ENCODE measurements at places on chromosomes 11 and 22.
A peak's percentile ranks its signal among the peaks of the same experiment; 100 is the strongest.

- no peak for DNase-seq
Measured at GRCh38 chr11:121039971-121040613, 16.2 kb downstream of the TBCEL start.

DNA sequence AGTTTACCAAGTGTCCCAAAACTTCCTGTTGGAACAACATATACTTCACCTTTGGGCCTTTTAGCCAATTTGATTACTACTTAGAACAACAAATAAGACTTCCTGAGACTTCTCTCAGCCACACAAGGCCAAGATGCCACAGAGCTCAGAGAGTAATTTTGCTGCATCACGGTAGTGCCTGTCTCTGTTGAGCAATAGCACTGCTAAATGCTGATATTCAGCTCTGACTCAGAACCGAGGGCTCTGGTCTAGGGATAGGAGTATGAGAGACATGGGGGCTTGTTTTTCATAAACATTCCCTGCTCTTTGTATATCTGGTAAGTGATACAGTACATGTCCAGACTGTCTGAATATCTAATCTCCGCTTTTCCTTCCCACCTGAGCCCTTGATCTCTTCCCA, 260.4 kb upstream of the ARHGAP20 start:
- DNase-seq: peak; percentile 79

GRCh38 chr11:119673759-119674336, 55.2 kb downstream of the NECTIN1 start:
- no peak for DNase-seq

- peak; percentile 34 for DNase-seq
Measured at GRCh38 chr11:61162092-61162941, 1.1 kb upstream of the VPS37C start.

- no peak for DNase-seq
Measured at GRCh38 chr11:79199729-79200354, 241.0 kb downstream of the TENM4 start.

GRCh38 chr22:37566329-37566837, 6.1 kb downstream of the CDC42EP1 start:
- no peak for DNase-seq

- DNase-seq: no peak
Measured at GRCh38 chr22:40009951-40010671, 15.4 kb downstream of the FAM83F start.

DNA sequence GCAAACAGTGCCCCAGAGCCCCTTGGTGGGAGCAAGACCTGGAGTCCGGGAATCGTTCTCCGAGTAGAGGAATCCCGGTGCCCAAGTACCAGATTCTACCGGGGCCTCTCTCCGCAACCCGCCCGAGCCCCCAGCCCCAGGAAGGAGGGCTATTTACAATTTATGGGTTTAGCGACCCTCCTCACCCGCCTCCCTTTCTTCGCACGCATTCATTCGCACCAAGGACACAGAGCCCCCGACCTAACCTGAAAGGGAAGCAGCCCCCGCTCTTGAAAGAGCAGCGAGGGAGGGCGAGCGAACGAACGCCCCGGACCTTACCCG, 628 bp downstream of the LRP4 start:
- DNase-seq: peak; percentile 13

DNA sequence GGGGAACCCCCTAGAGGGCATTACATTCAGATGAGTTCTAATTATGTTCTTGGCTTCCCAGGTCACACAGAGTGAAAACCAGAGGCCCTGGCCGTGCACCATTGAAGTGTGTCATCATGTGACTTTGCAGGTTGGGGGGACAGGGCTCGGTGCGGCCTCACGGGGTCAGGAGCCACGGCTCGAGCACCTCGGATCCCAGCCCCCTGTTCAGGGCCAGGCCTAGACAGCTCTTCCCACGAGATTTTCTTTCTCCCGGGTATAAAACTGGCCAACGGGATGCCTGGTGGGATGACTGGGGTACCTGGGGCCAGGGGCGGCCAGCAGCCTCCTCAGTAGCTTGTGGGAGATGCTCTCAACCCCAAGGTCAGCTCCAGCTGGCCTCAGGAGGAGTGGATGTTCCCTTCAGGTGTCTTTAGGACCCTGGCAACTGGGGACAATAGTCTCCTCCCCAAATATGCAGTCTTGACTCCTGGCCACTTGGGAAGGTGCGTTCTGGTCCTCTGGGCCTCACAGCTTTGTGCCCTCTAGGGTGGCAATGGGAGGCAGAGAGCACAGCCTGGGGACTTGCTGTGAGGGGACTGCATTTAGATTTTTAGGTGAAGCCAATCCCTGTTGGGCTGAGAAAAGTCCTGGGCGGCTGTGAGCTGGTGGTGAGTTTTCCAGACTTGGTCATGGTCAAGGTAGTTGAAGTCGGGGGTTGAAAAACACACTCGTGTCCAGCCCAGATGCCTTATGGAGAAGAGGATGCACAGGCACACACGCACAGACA, 95.6 kb downstream of the KCNQ1 start:
- DNase-seq: no peak

GRCh38 chr11:86954269-86955110, 705 bp downstream of the FZD4 start:
- no peak for DNase-seq

DNA sequence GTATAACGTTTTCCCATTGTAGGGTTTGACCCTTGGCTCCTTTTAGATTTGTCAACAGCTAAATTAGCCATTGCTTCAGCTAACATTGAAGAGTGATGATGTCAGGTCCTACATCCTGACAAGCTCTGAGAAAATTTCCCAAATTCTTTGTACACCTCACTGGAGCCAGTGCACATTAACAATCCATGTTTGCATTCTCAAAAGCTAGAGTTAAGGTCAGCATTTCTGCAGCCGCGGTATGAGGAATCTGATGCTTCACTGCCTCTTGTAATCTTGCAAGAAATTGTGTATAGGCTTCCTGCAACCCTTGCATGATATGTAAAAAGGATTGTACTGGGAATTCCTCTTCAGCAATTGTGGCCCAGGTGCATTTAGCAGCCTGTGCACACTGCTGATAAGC, 33.1 kb upstream of the NCAM1 start:
- DNase-seq: no peak

DNA sequence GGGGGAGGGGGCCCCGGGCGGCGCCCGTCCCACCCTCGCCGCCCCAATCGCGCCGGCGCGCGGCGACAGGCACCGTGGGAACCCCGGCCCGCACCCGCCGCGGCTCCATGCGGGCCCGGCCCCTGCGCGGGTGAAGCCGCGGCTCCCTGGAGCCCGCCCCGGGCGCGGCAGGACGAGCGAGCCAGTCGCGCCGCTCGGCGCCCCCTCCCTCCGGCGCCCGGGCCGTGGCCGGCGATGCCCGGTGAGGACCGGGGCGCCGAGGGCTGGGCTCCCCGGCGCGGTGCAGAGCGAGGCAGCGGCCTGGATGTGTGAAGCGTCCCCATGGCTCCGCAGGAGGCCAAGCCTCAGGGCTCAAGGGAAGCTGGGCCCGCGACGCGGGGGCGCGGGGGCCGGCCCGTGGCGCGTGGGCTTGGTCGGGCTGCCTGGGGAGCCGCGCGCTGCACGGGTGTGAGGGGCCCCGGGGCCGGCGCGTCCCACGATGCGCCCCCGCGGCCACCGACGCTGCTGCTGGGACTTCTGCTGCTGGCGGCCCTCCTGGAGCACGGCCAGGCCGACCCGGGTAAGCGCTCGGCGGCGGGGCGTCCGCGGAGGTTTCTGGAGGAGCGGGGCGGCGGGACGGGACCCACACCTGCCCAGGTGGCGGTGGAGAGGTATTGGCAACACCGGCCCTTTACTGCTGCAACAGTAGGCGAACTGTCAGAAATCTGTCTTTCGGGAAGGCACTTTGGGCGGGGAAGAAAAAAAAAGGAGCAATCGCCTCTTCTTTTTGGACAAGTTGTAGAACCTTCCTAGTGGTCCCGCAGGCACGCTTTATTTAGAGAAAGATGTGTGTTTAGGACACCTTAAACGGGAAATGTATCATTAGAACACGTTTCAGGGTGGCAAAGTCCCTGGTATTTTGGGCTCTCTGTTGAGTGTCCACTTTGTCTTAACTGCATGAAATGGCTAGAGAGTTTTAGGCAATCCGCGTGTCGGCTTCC, 119.4 kb downstream of the HIPK3 start:
- peak; percentile 17 for DNase-seq

Data from foreskin fibroblast (primary cell).